ENCODE measurements at places on chromosomes 3 and 15.

- DNase-seq = no peak
These were observed 53.3 kb upstream of the ETV5 start for GRCh38 chr3:186162221-186162620.

DNA sequence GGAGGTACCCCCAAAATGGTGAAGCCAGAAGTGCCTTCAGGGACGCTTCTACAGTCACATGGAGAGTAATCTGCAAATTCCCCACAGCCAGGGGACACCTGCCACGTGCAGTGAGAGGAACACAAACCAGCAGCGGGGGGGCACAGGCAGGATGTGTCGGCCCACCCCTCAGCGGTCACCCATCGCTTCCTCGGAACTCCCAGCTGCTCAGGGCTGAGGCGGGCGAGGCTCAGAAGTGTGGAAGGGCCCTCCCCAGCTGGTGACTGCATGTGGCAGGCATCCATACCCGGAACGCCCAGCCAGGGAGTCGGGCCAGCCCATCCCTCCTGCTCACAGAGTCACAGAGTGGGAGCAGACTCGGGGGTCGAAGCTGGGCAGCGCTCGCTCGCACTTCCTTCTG lies 63.7 kb downstream of the SLC12A8 start:
- no peak for DNase-seq

DNA sequence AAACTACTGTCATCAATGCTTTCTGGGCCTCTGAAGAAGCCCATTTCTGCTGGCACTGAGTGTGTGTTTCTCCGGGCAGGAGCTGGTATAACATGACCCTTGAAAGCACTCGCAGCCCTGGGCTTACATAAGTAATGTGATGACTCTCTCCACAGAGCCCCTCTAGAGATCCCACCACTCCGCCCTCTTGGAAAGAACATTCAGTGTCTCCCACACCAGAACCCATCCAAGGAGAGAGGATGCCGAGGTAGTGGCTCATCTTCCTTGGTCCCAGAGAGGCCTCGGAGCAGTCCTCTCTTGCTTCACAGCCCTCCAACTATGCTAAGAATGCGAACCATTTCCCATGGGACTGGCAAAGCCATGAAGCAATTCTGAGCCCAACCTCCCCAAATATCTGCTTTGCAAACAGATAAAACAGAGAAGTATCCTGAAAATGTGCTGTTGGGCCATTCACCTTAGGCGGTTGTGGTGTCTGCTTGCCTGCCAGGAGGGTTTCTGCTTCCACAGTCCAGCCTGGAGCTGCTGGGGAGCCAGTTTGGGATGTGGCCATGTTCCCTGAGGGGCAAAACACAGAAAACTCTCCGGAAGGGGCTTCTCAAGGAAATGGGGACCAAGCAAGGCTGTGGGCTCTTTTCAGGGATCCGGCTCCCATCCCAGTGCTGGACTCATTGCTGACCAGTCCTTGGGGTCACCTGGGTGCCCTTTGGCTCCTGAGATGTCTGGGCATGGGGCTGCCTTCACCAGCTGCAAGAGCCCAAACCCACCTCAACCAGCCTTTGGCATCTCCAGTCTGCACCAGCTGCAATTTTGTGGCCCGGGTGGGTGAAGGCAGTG lies 47.3 kb downstream of the AMOTL2 start:
- no peak for DNase-seq

DNA sequence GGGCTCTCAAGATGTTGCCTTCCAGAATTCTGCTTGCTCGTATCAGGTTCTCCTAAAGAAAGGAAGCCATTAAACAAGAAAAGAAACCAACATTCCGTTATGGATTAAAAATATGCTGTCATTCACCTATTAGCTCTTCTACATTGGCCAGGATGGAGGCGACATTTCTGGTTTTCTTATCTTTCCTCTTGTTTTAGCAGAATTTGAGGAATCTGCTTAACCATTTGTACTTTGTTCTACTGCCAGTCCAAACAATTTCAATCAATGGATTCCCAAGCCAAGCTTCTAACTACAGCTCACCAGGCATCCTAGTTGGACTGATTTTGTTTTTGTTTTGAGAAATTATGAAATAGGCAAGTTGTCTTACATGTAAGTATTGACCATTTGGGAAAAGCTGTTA lies 164.6 kb upstream of the TSC22D2 start:
- DNase-seq = no peak

DNA sequence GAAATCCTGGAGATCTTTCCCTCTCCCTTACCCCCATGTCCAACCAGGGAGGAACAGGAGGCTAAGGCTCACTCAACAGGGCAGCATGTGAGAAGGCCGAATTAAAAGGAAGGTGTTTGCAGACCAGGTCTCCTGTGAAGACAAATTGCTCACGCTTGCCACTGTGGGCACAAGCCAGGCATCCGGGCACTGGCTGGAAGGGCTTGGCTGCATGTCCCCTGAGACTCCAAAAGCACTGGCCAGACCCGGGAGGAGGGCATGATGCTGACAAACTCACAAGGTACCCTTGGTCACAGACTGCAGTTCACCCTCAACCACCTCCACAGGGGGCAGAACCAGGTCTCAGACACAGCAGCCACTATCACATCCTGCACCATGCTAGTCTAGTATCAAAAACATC lies 113.7 kb upstream of the NSMCE3 start:
- DNase-seq = no peak

DNA sequence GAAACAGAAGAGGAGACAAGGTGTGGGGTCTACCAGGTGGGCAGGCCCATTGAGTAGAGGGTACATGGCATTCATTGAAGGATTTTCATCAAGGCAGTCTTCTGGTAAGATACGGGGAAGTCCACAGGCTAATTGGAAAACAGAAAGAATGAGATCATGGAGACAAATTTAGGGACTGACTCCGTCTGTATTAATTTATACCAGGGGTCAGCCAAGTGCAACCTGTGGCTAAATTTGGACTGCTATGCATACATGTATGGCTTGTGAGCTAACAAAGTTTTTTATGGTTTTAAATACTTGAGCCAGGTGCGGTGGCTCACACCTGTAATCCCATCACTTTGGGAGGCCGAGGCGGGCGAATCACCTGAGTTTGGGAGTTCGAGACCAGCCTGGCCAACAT lies 21.1 kb upstream of the SNRPN start:
- no peak for DNase-seq

DNA sequence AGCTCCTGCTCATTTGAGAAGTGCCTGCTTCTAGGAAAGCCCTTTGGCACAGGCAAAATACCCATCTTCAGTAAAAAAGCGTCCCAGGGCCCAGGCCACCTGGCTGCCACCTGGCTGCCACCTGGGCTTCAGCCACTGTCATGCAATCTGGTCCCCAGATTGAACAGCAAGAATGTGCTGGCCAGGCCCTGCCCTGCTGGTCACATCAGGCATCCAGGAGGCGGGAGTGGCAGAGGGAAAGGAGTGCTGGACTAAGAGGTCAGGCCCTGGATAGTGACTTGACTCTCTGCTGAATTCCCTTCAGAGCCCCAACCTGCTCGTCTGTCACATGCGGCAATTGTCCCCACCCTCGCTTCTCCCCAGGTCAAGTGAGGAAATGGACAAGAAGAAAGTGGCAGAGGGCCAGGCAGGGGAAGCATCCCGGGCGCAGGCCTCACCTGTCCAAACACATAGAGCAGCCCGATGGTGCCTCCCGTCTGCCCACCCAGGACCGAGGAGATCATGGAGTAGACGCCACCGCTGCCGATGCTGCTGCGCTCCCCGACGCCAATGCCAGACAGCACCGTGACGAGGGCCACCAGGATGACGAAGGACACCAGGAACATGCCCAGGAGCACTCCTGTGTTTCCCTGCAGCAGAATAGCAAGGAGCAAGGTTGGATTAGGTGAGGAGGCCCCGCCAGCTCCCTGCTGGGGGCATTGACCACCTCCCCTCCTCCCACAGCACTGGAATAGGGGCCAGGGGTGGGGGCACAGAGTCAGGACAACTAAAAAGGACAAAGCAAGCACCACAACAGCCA lies 25.5 kb downstream of the SLC12A8 start:
- no peak for DNase-seq

DNA sequence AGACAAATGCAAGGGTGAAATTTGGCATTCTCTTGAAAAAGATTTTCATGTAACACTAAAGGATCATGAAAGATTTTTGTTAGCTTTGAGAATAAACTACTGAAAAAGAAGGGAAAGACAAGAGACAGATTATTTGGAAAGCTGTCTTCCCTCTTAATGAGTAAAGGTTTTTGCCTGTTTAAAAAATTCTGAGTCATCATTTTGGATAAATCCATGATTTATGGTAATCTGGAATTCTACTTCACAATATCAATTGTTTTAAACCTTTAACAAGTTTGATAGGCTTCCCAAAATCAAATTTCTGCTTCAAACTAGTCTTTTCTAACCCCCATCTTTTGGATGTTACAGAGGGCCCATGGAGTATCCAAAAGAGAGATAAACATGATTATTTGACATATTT lies 641.5 kb upstream of the EPHA6 start:
- no peak for DNase-seq

DNA sequence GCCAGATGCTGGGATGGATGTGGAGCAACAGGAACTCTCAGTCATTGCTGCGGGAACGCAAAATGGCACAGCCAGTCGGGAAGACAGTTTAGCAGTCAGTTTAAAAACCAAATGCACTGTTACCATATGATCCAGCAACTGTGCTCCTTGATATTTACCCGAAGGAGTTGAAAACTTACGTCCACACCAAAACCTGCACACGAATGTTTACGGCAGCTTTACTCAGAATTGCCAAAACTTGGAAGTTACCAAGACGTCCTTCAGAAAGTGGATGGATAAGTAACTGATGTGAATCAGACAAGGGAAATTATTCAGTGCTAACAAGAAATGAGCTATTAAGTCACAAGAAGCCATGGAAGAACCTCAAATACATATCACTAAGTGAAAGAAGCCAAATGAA lies 36.1 kb upstream of the SLC41A3 start:
- DNase-seq = no peak

Measured in stimulated activated CD4-positive, alpha-beta T cell treated with anti-CD3 and anti-CD28 coated beads, Interleukin-15, amount 100 ng/mL, for 48 hours (primary cell).